Right atrium auricular region (tissue), 2 donors: ENCODE measurements at places on chromosomes 7 and 10. TPM values are rescaled to one million over a fixed set of nuclear protein-coding genes. Genes with fewer than 3 reads are reported as not detected.

Gene GDF10
- 0.63 TPM for total RNA-seq

Gene TMEM236
- 0.90 TPM for total RNA-seq

- no peak overlapping the region for H3K4me3 ChIP-seq
- H3K27me3 ChIP-seq: no peaks in the 10 kb centered on the region
- H3K36me3 ChIP-seq: no peaks in the 10 kb centered on the region
- DNase-seq: no peak
Measured at GRCh38 chr10:62636825-62637248, 167.7 kb upstream of the ADO start.

DNA sequence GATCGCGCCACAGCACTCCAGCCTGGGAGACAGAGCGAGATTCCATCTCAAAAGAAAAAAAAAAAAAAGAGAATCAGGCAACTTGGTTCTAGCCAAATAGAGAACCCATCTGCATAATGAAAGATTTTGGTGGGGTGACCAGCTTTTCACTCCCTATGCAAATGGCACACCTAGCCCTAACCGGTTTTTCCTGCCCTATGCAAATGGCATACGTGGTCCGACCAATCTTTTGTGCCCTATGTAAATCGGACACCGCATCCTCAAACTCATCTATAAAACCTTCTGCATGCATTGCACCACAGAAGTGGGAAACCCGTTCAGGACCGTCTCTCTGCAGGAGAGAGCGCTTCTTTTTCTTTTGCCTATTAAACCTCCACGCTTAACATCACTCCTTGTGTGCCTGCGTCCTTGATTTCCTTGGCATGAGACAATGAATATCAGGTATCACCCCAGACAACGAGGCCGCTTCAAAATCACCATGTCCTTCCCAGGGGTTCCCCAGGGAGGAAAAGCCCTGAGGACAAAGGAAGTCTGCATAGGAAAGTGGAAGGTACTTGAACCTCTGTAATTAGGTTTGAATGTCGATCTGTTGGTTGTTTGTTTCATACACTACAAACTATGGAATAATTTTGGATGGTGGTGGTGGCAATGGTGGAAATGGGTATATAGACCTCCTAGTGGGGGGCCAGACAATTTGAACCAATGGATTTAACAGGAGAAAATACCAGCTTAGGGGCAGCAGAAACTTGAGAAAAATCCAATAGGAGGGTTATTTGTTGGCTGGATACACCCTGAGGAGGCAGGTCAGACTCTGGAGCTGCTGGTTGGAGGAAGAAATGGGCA is 396.2 kb downstream of the TYW1 start:
- no peaks in the 10 kb centered on the region for H3K36me3 ChIP-seq
- H3K27ac ChIP-seq: no peak overlapping the region
- H3K4me3 ChIP-seq: no peak overlapping the region
- no peak for DNase-seq

GRCh38 chr7:1459920-1460820 is 900 bp upstream of the MICALL2 start:
- peak overlapping the region; percentile 95 for H3K4me3 ChIP-seq
- H3K36me3 ChIP-seq: no peaks in the 10 kb centered on the region
- no peaks in the 10 kb centered on the region for H3K4me1 ChIP-seq
- H3K27me3 ChIP-seq: no peaks in the 10 kb centered on the region
- peak overlapping the region; percentile 82 for H3K27ac ChIP-seq

DNA sequence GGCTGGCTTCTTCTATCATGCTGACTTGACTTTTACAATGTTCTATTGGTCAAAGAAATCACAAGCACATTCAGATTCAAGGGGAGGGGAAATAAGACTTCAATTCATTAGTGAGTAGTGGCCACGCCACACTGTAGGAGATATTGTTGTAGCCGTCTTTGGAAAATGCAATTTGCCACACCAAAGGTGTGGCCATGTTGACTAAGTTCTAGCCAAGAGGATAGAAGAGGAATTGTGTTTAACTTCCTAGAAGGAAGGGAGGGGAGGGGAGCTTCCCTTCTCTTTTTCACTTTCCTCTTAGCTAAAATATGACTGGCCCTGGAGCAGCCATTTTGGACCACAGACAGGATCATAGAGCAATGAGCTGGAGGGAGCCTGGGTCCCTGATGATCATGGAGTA is 3.4 kb upstream of the PRKAR2B start:
- H3K27ac ChIP-seq: no peak overlapping the region
- H3K4me1 ChIP-seq: peaks cover 3% of the 10 kb centered on the region
- H3K4me3 ChIP-seq: no peak overlapping the region
- DNase-seq: no peak

DNA sequence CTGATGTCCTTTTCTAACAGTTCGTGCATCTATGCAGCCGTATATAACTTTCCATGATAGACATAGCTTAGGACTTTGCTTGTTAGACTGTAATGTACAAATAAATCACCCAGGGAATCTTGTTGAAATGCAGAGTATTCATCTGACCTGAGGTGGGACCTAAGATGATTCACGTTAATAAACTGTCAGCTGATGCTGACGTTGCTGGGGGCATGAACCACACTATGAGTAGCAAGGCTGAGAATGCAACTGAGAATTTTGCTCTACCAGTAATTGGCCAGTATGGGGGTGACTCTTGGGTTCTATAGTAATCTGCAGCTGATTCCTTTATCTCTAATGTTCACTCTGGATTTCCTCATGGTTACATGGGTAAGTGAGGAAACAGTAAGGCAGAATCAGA is 130.1 kb upstream of the MALRD1 start:
- H3K27ac ChIP-seq: no peak overlapping the region
- H3K27me3 ChIP-seq: no peaks in the 10 kb centered on the region
- DNase-seq: no peak
- H3K36me3 ChIP-seq: no peaks in the 10 kb centered on the region
- H3K4me3 ChIP-seq: no peak overlapping the region
- H3K4me1 ChIP-seq: no peaks in the 10 kb centered on the region

DNA sequence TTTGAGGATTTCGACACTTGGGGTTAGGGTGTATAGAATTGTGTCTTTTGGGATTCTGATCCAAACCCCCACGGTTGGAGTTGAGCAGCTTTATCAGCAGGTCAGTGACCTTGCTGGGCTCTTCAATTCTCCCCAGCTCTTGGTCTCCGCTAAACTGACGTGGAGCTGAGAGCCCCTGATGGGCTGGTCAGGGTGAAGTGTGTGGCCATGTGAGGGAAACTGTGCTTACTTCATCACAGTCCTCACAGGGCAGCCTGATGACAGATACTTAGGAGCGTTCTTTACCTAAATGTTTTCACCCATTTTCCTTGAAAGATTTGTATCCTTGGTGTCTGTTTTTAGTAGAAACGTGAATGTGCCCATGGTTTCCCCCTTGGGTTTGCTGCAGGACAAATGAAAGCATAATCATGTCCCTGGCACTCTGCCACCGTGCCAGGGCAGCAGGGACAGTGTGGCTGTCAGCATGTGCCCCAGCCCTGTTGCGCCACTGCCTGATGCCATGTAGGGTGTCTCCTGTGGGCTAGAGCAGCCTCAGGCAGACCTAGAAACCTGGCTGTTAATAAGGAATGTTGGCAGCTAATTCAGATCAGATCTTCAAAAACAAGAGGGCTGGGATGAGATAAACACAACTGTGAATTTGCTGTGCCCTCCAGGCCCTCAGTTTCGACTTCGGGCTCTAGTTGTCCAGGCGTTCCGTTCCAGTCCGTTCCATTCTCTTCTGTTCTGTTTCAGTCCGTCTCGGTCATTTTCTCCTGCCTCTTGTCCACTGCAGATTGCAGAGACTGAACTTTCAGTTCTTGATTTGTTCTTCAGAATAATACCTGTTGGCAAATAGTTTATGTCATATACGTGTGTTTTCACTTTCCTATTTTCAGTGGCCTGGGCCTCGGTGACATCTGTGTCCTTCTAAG is 96.8 kb downstream of the TRRAP start:
- H3K4me1 ChIP-seq: no peaks in the 10 kb centered on the region
- peak overlapping the region; percentile 80 for H3K27ac ChIP-seq
- DNase-seq: peak; percentile 70
- H3K27me3 ChIP-seq: no peaks in the 10 kb centered on the region
- no peak overlapping the region for H3K4me3 ChIP-seq
- H3K36me3 ChIP-seq: peaks cover 81% of the 10 kb centered on the region

DNA sequence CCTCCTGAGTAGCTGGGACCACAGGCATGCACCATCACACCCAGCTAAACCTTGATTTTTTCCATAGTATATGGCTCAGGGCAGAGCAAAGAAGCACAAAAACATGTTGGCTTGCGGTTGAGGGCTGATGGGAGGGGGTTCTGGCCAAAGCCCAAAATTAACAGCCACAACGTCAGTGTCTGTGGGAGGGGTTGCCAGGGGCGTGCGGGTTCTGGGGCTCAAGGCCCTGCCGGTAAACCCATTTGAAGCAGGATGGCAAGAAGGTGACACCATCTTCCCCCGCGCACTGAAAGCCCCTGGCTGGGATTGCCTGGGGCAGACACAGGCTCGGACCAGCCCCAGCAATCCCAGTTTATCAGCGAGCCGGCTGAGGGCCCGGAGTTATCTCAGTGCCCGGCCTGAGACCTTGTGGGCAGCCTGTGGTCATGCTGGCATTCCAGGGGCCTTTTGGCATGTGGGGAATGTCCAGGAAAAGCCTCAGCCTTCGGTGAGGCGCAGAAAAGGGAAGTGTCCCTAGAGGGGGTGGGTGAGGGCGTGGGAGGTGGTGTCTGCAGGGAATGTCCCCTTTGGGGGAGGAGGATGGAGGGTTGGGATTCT is 167.7 kb upstream of the TNRC18 start:
- H3K4me3 ChIP-seq: no peak overlapping the region
- no peaks in the 10 kb centered on the region for H3K36me3 ChIP-seq
- no peak for DNase-seq
- no peaks in the 10 kb centered on the region for H3K27me3 ChIP-seq
- no peaks in the 10 kb centered on the region for H3K4me1 ChIP-seq

DNA sequence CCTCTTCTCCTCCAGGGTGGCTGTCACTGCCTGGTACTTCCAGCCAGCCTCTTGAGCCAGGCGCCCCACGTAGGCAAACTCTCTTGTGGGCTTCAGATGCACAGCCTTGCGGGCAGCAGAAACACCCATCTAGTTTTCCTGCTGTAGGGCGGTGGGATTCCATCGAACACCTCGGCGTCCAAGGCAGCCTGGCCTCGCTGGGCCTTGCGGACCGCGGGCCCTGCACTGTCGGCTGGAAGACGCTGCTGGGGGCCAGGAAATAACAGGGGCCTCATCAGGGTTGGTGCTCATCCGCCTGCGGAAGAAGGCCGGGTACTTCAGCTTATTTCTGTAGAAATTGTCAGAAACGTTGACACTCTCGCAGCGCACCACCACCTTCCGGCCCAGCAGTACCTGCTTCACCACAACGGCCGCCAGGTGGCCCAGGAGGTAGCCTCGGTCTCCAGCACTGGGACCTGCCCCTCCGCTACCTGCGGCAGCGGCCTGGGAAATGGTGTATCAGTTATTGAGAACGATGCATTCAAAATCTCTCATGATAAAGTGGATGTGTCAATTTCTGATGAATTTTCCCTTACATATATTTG is 61.1 kb downstream of the WDFY4 start:
- no peaks in the 10 kb centered on the region for H3K36me3 ChIP-seq
- no peaks in the 10 kb centered on the region for H3K4me1 ChIP-seq
- H3K4me3 ChIP-seq: no peak overlapping the region
- H3K27ac ChIP-seq: no peak overlapping the region
- H3K27me3 ChIP-seq: no peaks in the 10 kb centered on the region
- DNase-seq: peak; percentile 28

GRCh38 chr10:3095373-3096139 is 28.2 kb downstream of the PFKP start:
- H3K36me3 ChIP-seq: no peaks in the 10 kb centered on the region
- peak; percentile 76 for DNase-seq
- peak overlapping the region; percentile 73 for H3K27ac ChIP-seq
- H3K27me3 ChIP-seq: no peaks in the 10 kb centered on the region
- no peaks in the 10 kb centered on the region for H3K4me1 ChIP-seq

DNA sequence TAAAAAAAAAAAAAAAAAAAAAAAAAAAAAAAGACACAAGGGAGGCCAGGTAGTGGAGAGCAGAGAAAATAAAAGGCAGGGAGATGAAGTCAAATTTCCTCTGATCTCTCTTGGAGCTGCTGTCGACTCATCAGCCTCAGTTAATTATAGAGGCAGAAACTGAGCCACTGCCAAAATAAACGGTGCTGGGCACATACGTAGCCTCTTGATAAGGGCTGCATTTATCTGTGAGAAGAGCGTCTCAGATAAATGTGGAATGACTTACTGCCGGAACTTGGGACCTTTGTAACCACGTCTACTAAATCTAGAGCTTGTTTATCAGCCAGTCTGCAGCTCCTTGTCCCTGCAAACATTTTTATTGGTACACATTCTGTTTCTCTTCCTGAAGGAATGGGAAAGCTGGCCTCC is 162.3 kb downstream of the BAMBI start:
- no peak overlapping the region for H3K4me3 ChIP-seq
- H3K4me1 ChIP-seq: no peaks in the 10 kb centered on the region
- H3K27ac ChIP-seq: peak overlapping the region; percentile 61
- no peaks in the 10 kb centered on the region for H3K36me3 ChIP-seq

- H3K36me3 ChIP-seq: no peaks in the 10 kb centered on the region
- no peak for DNase-seq
- H3K27ac ChIP-seq: no peak overlapping the region
- no peak overlapping the region for H3K4me3 ChIP-seq
Measured at GRCh38 chr10:96637709-96638108, 50.9 kb upstream of the TM9SF3 start.

DNA sequence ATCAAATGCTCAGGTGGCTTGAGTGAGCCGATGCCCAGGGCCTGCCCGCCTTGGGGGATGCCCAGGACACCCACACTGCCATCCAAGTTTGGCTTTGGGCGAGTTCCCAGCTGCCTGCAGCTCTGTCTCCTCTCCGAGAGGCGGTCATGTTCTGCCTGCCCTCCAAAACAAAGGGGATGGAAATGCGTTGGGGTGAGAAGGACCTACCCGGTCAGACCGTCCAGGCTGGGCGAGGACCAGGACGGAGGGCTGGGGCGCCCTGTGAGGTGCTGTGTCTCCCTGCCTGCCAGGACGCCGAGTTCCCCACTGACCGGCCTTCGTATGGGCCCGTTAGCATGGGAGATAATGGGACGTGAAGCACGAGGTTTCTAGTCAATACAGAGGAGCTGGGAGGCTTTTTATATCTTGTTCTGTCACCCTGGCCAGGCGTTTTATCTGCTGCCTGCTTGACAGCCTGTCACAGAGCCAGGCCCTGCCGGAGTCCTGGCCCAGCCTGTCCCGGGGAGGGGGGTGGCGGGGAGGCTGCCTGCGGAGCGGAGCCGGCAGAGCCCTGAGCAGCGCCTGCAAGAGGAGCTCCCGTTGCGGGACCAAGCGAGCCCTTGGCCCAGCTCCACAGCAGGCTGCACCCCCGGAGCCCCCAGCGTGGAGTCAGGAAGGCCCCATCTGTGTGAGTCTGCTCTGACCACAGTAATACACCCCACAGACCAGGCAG is 22.0 kb upstream of the ELFN1 start:
- H3K36me3 ChIP-seq: no peaks in the 10 kb centered on the region
- no peak overlapping the region for H3K4me3 ChIP-seq
- no peaks in the 10 kb centered on the region for H3K27me3 ChIP-seq
- H3K27ac ChIP-seq: peak overlapping the region; percentile 79
- DNase-seq: peak; percentile 65
- H3K4me1 ChIP-seq: peaks cover 25% of the 10 kb centered on the region

- no peak overlapping the region for H3K4me3 ChIP-seq
- peaks cover 14% of the 10 kb centered on the region for H3K36me3 ChIP-seq
- no peak for DNase-seq
- H3K27me3 ChIP-seq: no peaks in the 10 kb centered on the region
- peaks cover 26% of the 10 kb centered on the region for H3K4me1 ChIP-seq
- no peak overlapping the region for H3K27ac ChIP-seq
Measured at GRCh38 chr10:24468281-24468751, 255.4 kb downstream of the ARHGAP21 start.

GRCh38 chr7:17041324-17041723 is 159.5 kb upstream of the AGR3 start:
- H3K36me3 ChIP-seq: no peaks in the 10 kb centered on the region
- H3K27ac ChIP-seq: no peak overlapping the region
- no peak for DNase-seq
- H3K27me3 ChIP-seq: no peaks in the 10 kb centered on the region
- H3K4me3 ChIP-seq: no peak overlapping the region
